ENCODE measurements at places on chromosomes 6 and 20.

DNA sequence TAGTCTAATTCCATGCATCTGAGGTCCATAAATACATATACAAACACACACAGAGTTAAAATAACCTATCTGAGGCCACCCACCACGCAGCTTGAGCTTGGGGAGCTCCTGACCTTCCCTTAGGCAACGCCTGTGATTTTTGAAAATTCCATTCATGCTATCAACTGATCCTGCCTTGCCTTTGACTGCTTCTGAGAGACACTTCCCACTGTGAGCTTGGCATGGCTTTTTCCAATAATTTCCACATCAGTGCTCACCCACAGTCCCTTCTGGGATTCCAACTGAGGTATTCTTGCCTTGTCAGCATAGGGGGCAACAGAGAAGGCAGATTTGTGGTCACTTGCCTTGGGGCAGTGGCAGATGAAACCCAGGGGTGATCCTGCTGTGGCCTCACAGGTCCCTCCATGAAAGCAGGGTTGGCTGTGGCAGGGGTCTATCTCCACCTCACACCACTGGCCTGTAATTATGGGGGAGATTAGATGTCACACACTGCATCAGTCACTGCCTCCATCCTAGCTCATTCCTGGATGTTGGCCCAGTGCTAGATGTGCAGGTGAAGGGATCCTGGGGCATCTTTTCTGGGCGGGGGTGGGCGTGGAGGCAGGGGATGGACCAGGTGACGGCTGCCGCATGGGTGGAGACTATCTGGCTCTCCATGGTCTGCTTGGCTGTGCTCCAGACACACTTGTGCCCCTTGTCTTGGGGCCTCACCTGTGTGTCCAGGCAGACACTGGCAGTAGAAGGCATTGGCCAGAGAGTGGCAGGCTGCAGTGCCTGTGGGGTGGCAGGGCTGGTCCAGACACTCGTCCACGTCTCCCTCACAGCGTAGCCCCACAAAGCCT is 11.2 kb upstream of the GPSM3 start:
- DNase-seq = no peak

DNA sequence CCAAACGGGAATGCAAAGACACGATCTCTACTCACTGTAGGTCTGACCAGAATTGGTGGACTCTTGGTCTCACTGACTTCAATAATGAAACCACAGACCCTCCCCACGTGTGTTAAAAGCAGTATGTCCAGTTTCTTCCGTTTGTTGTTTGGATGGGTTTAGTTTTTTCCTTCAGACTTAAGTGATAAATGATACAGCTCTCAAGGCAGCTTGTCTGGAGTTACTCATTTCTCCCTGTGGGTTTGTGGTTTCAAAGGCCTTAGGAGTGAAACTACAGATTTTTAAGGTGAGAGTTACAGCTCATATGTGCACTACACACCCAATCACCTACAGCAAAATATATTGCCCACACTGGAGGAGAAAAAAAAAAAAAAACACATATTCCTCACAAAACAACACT is 86.7 kb upstream of the STMND1 start:
- no peak for DNase-seq

DNA sequence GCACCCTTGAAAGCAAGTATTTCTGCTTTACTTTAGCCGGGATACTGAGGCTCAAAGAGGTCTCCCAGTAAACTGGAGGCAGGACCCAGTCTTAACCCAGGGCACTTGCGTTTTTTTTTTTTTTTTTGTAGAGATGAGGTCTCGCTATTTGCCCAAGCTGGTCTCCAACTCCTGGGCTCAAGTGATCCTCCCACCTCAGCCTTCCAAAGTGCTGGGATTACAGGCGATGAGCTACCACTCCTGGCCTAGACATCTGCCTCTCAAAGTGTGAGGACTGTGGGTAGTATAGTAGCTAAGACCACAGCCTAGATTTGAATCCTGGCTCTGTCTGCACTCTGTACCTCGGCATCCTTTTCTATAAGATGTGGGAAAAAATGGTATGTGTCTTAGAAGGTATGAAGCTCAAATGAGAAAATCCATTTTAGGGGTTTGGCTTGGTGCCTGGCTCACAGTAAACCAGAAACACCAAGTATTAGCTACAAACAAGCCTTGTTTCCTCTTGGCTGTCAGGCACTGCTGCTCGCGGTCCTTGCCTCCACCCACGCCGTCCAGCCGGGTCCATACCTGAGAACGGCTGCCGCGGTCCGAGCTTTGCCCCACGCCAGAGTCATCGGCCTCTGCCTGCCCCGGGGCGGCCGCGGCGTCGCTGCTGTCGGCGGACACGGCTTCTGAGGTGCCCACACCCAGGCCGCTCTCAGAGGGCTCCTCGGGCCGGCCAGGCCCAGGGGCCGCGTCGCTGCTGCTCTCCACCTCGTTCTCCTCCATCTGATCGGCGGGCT is 1.2 kb downstream of the ZNF335 start:
- DNase-seq = no peak

- no peak for DNase-seq
Measured at GRCh38 chr6:112044196-112044595, 9.7 kb upstream of the CCN6 start.

GRCh38 chr6:4849226-4850022 is 73.2 kb downstream of the CDYL start:
- no peak for DNase-seq

DNA sequence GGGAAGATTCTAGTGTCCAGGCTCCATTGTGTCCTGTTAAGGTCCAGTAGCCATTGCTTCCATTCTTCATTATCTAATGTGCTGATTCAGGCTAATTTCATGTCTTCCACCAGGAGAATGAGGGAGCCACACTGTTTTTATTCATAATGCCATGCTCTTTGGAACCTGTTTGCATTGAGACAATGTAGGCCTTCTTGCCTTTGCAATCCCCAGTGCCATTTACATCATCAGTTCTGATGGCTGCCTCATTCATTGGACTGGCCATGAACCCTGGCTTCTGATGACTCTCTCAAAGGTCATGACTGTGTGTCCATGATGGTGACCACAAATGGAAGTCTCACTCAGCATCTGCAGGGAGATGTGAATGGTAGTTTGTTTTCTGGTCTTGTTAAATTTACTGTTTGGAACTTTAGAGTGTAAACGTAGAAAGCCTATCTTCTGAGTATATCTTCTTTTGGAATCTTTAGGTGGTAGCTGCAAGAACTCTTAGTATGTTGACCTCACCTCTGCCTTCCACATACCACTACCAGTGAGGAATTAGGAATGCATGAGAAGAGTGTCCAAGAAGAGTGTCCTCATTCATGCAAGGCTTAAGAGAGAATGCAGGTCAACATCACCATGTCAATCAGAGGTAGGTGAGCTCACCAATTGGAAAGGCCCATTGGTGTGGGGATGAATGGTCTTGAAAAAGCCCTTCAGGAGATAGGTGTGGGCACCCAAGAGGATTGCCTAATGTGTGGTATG is 42.9 kb upstream of the ZFP64 start:
- DNase-seq = no peak

- DNase-seq = no peak
Measured at GRCh38 chr6:151057061-151057460, 182.7 kb upstream of the AKAP12 start.

- no peak for DNase-seq
Measured at GRCh38 chr6:16681260-16681873, 79.9 kb downstream of the ATXN1 start.

- no peak for DNase-seq
Measured at GRCh38 chr20:61287583-61288275, 35.7 kb downstream of the CDH4 start.

GRCh38 chr6:158529629-158530028 is 30.3 kb upstream of the TMEM181 start:
- no peak for DNase-seq

All from stimulated activated CD8-positive, alpha-beta memory T cell treated with anti-CD3 and anti-CD28 coated beads, Interleukin-2, amount 100 ng/mL, for 1 hour (primary cell).